Fibroblast of skin of right biceps (primary cell): ENCODE measurements at places on chromosomes 11 and 22.

DNA sequence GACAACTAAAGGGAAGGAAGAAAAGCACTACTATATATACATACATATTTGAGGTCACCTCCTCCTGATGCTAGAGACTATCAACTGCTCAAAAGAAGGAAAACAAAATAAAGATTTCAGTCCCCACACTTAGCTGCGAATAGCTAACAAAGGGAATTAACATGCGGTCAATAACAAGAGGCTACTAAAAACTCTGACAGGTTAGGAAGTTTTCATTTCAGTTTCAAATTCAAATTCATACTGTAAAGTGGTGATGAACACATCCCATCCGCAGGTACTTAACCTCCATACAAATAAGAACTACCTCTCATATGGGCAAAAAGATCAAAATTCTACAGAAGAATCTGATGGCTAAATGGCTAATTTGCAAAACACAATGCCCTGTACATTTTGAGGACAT, 2.6 kb downstream of the NAP1L4 start:
- DNase-seq = no peak

GRCh38 chr11:128868841-128869671, 2.0 kb upstream of the KCNJ1 start:
- no peak for DNase-seq

DNA sequence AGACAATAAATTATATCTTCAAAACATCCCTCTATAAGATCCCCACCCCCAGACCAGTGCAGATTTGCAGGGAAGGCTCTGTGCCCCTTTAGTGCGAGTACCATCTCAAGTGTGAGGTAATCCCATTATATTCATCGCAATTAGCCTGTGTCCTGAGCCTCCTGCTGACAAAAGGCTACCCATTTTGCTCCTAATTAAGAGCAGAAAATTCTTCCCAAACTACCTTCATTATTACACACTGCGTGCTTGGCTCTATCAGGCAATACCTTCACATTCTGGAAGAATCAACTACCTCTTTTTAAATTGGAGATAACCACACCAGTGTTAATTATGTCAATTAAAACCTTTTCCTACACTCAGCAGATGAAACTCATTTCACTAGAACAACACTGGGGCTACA, 1133.4 kb upstream of the CCDC90B start:
- no peak for DNase-seq

GRCh38 chr11:34972892-34973291, 56.5 kb downstream of the PDHX start:
- DNase-seq = peak; percentile 39

GRCh38 chr22:27242917-27243589, 558.5 kb downstream of the MN1 start:
- no peak for DNase-seq

GRCh38 chr11:77381729-77382665, 80.5 kb upstream of the GDPD4 start:
- DNase-seq = peak; percentile 69

- DNase-seq = no peak
Measured at GRCh38 chr11:105489446-105489845, 120.4 kb upstream of the GRIA4 start.

- no peak for DNase-seq
Measured at GRCh38 chr11:30310623-30311022, 12.3 kb upstream of the ARL14EP start.

DNA sequence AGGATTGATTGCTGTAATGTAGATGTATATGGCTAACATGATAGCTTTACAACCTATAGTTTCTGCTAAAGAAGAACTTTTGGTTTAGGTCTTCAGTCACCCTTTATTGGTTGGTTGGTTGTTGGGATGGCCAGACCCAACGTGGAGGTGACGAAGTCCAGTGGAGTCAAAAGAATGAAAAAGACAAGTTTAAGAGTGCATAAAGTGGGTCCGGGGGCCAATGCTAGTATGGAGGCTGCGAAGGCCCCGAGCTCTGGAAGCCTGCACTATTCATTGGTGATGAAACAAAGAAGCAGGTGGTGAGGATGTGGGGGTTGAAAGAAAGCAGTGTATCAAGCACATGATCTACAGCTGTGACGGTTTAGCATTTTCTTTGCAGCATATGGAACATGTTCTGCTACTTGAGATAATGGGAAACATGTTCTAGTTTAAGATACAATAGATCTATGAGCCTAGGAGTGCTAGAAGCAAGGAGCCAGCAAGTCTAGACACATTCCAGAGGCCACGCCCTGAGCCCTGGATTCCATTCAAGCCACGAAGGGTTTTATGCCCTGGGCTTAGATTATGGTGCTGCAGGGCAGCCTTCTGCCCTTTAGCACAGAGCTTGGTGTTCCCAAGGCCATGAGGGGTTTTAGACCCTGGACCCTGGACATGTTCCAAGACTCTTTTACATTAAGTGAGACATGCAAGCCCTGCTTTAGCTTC, 6.3 kb downstream of the TCP11L1 start:
- DNase-seq = peak; percentile 36

- no peak for DNase-seq
Measured at GRCh38 chr22:44668190-44668885, 33.7 kb upstream of the PRR5 start.

DNA sequence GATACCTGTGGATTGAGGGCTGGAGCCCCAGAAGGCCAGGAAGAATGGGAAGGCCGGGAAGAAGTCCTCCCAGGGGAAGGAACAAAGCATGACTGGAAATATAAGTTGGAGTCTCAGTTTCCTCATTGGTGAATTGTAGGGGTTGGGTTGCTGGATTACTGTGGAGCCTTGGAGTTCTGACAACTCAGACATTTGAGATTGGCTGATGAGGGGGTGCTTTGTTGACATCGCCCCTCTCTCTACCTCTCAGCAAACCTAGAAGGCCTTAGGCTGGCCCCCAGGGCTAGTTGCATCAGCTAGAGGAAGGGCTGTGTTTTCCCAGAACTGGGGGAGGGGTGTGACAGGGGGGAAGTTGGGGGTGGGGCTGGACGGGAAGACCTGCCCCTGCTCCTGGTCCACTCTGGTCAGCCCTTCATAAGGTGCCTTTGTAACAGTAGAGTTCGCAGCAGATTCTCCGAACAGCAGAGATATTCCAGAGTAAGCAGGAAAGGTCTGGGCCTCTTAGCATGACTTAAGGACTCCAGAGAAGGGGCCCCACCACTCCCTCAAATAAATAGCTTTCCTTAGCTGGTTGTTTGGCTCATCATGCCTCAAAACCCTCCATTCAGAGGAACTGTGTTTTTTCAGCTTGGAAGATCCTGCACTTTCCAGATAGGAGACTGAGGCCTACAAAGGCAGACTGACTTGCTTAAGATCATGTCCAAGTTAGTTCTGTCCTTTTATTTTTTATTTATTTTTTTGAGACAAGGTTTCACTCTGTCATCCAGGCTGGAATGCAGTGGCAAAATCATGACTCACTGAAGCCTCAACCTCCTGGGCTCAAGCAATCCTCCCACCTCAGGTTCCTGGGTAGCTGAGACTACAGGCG, 12.5 kb upstream of the THRSP start:
- peak; percentile 81 for DNase-seq

- DNase-seq = no peak
Measured at GRCh38 chr11:111296196-111296595, 2.1 kb upstream of the POU2AF3 start.

- no peak for DNase-seq
Measured at GRCh38 chr11:125932301-125932700, 13.5 kb upstream of the VSIG10L2 start.

GRCh38 chr11:2301631-2302305, at the start of the genes C11orf21 and TSPAN32:
TSS of gene C11orf21 (minus strand) at chr11:2301918. CDS start at chr11:2301808, 110 bp downstream.
TSS of gene TSPAN32 (plus strand) at chr11:2302013. CDS start at chr11:2302150, 137 bp downstream.
- no peak for DNase-seq

GRCh38 chr22:45859231-45860161, 117.5 kb downstream of the WNT7B start:
- peak; percentile 17 for DNase-seq

- DNase-seq = no peak
Measured at GRCh38 chr22:27057717-27058116, 400.3 kb downstream of the MIAT start.

DNA sequence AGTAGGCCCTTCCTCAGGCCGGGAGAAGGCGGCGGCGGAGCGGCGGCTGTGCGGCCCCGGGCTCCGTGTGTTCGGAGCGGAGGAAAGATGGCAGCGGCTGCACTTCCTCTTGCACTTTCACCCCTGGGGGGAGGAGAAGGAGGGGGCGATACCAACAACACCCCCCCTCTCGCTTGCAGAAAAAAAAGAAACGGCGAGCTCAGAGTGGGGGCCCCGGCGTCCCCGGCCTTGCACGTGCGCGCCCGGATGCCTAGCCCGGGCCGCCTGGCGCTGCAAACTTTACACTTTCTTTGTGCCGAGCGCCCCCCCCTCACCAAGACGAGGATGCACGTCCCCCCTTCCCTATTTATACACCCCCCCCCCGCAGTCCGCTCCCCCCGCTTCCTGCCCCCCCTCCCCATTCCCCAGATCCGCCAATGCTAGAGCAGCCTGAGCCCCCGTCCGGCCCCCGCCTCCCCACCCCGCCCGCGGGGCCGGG, at the start of gene PATZ1:
Gene PATZ1, minus strand, starts transcription at position 92 of the 478 bp plus-strand sequence. CDS start 744 bp downstream, outside the sequence.
- peak; percentile 87 for DNase-seq

GRCh38 chr11:47586098-47586855, at the start of gene FAM180B:
TSS of gene FAM180B (plus strand) at chr11:47586678. CDS start at chr11:47586769, 91 bp downstream.
- DNase-seq = no peak

GRCh38 chr11:106625566-106625965, 392.7 kb downstream of the GUCY1A2 start:
- DNase-seq = peak; percentile 66

DNA sequence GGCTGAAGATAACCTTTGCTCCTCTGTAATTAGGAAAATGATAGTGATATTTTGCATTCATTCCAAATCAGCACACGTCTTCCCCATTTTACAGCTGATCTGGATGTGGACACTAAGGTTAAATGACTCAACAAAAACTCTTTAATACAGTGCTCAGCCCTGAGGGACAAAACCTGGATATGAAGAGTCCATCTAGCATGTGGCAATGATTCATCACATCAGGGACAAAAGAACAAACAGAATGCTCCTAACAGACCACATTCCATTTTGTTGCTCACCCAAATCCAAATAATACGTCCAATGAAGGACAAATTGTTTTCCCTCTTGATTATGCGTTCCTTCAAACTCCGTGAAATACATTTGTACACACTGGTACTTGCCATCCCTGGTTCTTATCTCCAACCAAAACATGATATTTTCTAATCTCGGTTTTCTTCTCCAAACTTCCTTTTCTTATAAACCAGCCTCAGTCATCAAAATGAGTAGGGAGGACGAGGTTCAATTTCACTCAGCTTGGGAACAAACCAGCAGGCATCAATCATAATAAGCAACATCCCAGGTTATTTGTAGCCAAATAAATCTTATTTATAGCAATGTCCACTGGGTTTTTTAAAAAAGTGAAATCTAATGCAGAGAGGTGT, 53.7 kb upstream of the MTMR2 start:
- DNase-seq = peak; percentile 15

DNA sequence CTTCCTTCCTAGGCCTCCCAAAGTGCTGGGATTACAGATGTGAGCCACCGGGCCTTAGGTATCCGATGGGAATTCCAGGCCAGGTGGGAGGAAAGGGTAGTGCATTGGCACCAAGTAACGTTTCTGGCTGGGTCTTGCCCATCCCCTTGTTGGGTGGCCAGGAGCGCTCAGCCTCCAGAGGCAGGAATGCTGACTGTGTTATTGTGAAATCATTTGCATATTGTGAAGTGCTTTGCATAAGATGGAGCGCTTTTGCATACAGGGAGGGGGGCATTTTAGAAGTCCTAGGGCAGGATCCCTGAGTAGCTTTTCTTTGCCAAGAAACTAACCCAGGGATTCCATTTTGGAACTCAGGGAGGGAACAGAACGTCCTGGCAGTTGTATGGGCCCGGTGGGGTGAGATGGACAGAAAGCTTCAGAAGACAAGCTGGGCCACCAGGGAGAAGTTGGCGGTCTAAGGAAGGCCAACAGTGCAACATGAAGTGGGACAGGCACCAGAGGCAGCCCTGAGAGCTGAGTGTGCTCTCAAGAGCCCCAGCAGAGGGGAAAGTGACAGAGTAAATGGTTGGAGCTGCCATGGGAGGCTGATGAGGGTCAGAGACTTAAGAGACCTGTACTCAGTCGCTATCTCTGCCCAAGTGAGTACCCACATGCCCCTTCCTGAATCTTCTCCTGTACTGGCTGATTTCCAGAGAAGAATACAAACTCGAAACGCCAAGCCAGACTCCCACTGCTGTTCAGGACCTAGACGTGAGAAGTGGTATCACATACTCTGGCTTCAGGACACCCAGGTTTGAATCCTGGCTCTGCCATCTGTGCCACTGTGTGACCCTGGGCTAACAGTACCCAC, 1.3 kb upstream of the SLC39A13 start:
- no peak for DNase-seq

GRCh38 chr22:24401931-24402367, 25.4 kb upstream of the ADORA2A start:
- DNase-seq = no peak

DNA sequence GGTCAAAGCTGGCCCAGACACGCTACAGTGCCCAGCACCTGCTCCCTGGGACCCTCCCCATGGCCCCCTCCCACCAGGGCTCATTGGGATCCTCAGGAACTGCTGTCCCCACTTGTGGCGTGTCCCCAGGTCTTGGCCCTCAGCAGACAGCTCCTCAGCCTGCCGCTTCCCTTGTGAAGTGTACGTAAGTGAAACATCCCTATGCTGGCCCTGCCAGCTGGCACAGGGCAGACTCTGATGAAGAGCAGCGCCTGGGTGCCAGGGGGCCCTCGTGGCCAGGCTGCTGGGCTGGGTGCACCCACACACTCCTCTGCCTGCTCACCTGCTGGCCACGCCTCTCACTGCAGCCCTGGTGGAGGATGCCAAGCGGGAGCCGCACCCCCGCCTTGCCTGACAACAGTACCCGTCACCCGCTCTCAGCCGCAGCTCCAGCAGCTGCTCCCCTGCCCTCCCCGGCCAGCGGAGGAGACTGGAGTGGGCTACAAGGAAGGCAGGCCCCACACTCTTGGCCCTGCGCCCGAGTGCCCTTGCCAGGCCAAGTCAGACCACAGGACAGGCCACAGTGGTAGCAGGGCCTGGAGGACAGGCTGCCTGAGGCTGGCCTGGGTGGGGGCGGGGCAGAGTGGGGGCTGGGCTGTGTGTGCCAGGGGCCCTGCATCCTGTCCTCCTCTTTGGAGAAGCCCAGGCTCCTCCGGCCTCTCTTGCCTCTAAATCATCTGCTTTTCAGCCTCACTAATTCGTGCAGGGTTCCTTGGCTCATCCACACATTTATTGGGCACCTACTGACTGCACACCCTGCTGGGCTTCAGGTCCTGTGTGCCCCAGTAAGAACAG, 39.5 kb downstream of the IGF2 start:
- DNase-seq = no peak

DNA sequence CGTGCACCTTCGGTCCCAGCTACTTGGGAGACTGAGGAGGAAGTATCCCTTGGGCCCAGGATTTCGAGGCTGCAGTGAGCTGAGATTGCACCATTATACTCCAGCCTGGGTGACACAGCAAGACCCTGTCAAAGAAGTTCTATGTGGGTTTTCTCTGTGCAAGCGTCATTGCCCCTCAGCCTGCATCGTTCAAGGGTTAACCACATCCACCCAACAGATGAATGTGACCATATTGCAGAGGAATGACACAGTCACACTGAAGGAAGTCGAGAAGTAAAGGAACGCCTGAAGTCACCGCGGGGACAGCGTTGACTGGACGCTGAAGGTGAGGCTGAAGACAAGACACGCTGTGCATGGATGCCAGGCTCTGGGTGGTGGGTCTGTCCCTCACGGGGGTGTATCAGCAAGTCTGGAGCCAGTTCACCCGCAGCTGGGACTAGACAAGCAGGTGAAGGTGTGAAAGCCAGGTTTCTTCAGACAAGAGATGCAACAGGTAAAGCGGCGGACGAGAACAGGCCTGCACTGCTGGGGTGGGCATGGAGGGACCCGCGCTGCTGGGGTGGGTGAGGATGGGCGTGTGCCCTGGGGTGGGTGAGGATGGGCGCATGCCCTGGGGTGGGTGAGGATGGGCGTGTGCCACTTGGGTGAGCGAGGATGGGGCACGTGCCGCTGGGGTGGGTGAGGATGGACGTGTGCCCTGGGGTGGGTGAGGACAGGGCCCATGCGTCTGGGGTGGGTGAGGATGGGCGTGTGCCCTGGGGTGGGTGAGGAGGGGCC, 36.5 kb upstream of the TOLLIP start:
- DNase-seq = no peak
